ENCODE measurements at places on chromosomes 2 and 18.
A peak's percentile ranks its signal among the peaks of the same experiment; 100 is the strongest.

- DNase-seq: no peak
These were observed 54.4 kb downstream of the STK39 start for GRCh38 chr2:168192839-168193616.

DNA sequence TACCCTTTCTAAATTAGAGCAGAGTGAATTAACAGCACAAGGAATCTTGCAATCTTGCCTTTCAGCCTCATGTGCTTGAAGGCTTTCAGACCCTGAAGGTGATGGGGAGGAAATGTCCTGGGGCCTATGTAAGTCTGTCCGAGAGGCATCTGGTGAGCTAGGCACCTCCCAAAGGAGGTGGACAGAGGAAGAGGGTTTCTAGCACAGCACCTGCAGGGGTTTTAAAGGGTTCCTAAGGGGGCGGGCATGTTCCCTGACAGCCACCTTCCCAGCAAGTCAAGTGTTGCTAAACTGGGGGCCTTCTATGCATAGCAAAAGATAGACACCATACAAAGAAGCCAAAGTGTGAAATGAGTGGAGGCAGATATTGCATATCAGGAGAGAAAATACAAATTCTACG, 88.5 kb downstream of the CDH2 start:
- DNase-seq: no peak

- DNase-seq: no peak
These were observed 26.3 kb upstream of the GREB1 start for GRCh38 chr2:11507517-11507916.

GRCh38 chr2:37243435-37243834, 12.0 kb downstream of the NDUFAF7 start:
- no peak for DNase-seq

DNA sequence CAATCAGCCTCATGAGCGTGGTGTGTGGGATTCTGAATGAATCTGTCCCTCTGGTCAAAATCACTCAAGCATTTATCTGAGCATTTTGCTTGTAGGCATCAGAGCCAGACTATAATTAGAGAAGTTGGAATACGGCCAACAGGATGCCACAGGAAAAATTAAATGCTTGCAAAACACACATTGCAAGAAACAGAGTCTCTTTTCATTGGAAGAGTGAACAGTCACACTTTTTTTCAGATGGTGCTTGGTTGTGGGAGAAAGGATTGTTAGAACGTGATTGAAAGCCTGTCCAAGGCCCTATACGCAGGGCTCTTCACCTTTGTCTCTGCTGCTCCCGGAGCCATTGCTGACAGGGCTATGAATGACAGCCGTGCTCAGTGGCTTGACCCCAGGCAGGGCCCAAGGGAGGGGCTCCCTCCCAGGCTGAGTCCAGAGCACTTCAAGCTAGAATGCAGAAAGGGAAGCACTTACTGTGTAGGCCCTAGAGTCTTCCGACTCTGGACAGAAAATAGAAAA, 59.8 kb downstream of the SNTG2 start:
- no peak for DNase-seq

- no peak for DNase-seq
These were observed 41.7 kb downstream of the PLEKHM3 start for GRCh38 chr2:207983641-207984042.

DNA sequence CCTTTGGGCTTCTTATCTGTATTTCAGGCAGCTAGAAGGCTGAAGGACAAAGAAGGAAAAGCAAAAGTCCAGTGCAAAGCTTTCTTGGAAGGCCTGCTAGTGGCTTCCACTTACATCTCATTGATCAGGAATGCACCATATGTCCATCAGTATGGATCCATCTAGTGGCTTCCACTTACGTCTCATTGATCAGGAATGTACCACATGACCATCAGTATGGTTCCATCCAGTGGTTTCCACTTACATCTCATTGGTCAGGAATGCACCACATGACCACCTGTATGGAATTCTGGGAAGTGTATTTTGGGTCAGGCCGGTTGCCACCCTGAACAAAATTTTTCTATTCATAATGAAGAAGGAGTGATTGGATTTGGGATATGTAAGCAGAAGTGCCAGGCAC, 70.6 kb downstream of the LYPD6 start:
- DNase-seq: no peak

DNA sequence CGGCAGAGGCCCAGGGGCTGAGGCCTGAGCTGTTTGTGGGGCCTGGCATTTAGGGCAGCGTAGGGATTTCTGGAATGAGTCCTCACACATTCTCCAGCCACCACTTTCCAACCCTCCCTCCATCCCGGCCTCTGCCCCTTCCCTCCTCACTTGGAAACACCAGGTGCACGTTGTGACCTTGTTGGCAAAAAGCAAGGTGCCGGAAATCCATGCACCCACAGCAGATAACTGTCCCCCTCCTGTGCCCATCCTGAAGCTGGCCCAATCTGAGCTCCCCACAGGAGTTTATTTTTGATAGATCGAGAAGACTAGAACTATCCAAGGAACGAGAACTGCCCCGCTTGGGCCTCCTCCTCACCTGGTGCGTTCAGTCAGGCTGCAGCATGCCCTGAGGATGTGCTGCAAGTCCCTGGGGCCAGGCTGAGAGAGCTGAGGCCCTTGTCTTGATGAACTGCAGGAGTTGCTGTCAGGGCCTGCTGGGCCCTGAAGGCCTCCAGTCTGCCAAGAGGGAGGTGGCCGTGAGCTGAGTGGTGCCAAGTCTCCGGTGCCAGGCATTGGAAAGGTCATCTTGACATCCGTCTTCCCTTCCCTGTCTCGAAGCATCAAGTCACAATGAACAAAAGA, 55.8 kb downstream of the CTIF start:
- DNase-seq: no peak

- DNase-seq: no peak
These were observed 7.0 kb downstream of the EIF2AK2 start for GRCh38 chr2:37149626-37150322.

- DNase-seq: no peak
These were observed 10.4 kb downstream of the FOXI3 start for GRCh38 chr2:88442061-88442460.

- no peak for DNase-seq
These were observed 1809.5 kb upstream of the CELF4 start for GRCh38 chr18:39375066-39375465.

DNA sequence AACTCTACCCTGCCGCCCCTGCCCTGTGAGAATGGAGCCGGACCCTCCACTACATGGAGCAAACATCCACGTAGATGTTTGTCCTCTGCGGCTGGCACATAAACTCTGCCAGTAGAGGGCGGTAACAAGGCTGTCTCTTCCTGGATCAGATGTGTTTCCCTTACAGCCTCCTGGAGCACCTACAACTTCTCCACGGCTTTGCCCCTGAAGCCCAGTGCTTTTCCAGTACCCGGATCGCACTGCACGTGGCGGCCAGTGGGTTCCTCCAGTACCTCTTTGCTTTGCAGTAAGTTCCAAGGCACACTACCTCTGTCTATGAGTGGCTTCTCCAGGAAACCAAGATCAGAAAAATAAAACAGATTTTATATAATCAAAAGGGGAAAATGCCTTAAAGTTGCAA, 651.3 kb downstream of the DCDC2C start:
- peak; percentile 80 for DNase-seq

DNA sequence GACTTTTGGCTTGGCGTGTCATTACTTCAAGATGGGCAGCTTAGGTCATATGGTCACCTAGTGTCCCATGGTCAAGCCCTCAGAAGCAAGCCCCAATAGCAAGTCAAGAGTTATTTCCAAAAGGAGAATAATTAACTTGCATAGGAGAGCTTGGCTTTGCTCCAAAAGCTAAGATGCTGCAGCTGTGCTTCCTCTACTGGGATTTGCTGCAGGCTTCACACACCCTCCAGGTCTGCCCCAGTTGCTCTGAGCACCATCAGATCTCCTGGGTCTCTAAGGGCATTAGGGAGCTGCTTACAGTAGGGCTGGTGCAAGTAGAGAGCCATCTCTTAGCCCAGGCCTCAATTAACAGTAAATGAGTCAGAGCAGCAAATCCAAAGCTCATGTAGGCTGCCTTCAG, 46.6 kb downstream of the THUMPD2 start:
- DNase-seq: no peak

DNA sequence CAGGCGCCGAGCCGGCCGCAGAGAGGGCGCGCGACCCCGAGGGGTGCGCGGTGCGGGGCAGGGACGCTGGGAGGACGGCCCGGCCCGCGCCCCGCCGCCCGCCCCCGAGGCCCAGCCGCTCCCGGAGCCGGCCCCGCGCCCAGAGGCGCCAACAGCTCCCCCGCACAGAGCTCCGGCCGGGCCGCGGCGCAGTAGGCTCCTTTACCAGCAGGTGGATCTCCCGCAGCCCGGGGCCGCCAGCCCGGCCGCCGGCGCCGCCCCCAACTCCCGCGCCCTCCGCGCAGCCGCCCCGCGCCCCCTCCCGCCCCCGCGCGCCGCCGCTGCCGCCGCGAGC, 258 bp downstream of the MGAT4A start:
- no peak for DNase-seq

- DNase-seq: no peak
These were observed 123.8 kb downstream of the ERBB4 start for GRCh38 chr2:212414767-212415211.

GRCh38 chr2:44360749-44361329, 455 bp downstream of the PREPL start:
- no peak for DNase-seq

DNA sequence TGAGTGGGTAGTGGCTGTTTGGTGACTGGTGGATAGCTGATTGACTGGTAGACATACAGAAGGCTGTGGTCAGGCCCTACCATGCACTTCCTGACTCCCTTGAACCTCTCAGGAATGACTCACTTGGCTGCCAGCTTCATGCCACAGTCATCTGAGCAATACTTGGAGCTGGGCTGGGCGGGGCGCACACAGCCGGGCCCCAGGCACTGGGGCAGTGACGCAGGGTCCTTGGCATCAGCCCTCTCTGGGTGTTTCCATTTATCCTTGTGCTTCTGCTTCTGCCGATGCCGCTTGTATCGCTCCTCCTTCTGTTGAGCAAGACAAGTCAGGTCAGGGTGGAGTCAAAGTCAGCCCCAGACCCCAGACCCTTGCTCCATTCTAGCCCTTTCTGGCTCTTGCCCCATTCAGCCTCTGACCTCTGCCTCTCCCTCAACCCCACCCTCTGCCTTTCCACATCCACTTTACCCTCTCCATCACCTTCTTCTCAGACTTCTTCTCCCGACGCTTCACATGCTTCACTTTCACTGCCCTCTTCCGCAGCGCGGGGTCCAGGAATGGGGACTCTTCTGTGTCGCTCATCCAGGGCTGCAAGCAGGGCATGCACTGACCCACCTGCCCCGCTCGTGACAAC, 3.0 kb upstream of the MBD1 start:
- no peak for DNase-seq

DNA sequence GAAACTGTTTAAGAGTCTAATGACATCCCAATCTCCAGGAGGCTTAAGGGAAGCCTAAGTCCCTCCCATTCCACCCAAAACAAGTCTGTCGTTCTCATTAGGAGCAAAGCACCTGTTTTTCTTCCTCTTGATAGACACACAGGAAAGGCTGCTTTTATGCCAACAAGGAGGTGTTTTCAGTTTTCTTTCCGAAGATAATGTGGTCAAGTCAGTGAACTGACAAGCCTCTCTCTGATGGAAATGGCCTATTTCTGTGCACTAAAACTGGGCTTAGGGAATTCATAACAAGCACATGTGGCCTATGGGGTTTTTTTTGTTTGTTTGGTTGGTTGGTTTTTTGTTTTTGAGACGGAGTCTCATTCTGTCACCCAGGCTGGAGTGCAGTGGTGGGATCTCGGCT, 36.2 kb downstream of the FBLN7 start:
- DNase-seq: no peak

- DNase-seq: peak; percentile 13
These were observed 66.5 kb upstream of the IGFBP5 start for GRCh38 chr2:216761809-216762208.

DNA sequence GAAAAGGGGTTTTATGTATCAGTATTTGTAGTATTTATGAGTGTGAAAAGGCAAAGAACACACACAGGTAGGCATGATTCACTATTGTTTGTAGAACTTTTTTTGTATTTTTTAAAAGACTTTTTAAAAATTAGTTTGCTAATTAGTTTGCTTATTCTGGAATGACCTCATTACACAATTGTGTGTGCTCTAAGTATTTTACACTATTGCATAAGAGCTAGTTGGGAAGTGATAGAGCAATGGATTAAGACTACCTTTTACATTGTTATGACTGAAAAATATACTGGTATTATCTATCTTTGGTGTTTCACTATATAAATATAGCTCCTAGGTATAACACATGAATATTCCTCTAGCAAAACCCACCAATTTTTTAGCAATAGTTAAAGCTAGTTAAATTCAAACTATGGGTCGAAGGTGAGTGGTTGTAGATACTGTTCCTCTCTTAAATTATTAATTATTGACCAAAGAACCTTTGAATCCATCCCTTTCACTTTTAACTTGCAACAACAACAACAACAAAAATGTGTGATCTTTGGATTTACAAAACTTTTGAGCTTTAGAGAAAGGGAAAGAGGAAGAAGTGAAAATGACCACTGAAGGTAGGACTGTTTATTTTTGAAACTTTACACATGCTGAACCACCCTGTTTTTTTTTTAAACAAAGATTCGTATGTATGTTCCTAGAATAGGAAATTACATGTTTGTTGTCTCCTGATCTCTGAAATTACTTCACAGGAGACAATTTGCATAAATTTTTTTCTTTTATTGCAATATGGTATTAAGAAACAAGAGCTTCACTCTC, 18.7 kb downstream of the ITPRID2 start:
- DNase-seq: no peak

GRCh38 chr18:58505181-58505580, 123.7 kb downstream of the ALPK2 start:
- DNase-seq: no peak

- no peak for DNase-seq
These were observed at the start of gene SP100 for GRCh38 chr2:230416061-230416721. Gene SP100, plus strand, starts transcription at chr2:230416201. Its CDS starts 96 bp downstream, at chr2:230416297.

GRCh38 chr2:113848758-113849415, 41.0 kb upstream of the ACTR3 start:
- DNase-seq: no peak
